ENCODE measurements at places on chromosomes 6 and 20. TPM values are rescaled to one million over a fixed set of nuclear protein-coding genes. Genes with fewer than 3 reads are reported as not detected.

DNA sequence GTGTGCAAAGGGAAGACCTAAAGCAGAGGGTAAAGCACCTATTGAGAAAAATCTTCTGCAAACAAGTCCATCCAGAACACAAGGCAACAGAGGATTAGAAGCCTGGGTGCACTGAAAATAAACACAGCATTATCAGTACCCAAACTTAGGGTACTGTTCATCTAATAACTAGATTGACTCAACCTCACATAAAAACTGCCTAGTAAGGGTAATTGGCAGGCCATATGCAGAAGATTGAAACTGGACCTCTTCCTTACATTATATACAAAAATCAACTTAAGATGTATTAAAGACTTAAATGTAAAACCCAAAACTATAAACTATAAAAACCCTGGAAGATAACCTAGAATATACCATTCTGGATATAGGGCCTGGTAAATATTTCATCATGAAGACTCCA is 91.2 kb upstream of the SIRPG start:
- DNase-seq = no peak

DNA sequence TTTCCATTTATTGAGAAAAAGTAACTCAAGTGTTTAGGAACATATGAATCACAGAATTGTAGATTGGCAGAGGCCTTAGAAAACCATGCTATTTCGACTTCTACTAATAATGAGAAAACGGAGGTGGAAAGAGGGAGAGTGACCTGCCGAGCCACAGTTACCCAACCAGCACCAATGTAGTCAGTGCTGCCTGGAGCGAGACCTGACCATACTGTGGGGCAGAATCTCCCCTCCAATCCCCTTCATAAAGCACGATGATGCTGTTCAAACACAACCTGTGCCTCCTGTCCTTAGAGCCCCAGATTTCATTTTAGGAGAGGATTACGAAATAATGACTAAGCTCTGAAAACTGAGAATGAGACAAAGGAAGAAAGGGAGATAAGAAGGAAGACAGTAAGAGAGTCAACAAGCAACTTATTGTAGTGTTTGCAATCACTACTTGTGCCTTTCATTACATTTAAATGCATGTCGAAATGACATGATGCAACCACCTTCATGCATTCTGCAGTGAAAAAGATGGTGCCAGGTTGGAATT is 70.6 kb downstream of the ATXN1 start:
- DNase-seq = peak; percentile 57

DNA sequence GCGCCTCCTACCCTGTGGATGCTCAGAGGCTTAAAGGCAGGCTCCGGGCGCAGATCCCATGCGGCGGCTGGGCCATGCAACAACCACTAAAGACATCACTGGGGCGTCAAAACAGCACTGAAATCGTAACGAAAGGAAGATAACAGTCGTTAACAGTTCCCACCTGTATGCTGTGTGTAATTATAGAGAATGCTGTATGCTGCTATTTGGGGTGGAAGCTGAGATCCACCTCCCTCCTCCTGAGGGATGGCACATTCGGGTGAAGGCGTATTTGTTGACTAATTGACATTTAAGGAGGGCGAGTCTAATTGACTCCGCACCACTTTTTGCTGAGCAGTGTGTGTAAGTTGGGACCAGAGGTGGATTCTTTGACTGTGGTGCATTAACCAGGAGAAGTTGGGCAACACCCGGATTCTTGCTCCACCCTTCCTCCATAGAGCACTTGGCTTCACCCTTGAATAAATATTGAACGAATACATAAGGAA is 687 bp downstream of the SLC35A1 start:
- DNase-seq = peak; percentile 54

DNA sequence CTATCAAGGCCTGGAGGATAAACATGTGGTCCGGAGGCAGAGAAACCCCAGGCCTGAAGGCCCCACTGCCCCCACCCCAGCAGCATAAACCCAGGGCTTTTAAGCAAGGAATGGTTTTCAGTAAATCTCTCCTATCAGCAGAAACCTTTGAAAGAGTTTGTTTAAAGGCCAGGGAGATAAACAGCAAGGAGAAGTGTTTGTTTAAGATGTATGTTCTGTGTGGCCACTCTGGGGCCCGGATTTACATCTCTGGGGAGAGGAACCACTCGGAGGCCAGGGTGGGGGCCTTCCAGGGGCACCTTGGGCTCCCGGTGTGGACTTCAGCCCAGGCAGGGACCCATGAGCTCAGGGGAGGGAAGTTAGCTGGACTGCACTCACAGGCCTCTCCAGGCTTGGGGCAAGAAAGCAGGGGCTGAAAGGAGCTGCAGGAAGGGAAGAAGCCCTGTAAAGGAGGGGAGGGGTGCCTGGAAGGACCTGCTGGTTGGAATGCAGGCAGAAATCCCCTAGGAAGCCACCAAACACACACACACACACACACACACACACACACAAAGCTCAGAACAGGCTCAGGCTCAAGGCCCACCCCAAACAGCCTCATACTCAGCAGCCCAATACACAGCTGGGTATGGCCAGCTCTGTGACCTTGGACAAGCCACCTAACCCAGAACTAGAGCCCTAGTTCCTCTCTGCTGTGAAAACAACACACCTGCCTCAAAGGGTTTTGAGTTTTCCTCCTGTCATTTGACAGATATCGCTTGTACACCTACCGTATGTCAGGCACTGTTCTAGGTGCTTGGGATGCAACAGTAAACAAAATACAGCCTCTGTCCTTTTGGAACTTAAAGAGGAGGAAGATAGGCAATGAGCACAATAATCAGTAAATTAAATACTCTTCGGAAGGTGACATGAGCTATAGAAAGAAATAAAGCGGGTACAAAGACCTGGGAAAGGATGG is 26.2 kb upstream of the FOXP4 start:
- DNase-seq = no peak

DNA sequence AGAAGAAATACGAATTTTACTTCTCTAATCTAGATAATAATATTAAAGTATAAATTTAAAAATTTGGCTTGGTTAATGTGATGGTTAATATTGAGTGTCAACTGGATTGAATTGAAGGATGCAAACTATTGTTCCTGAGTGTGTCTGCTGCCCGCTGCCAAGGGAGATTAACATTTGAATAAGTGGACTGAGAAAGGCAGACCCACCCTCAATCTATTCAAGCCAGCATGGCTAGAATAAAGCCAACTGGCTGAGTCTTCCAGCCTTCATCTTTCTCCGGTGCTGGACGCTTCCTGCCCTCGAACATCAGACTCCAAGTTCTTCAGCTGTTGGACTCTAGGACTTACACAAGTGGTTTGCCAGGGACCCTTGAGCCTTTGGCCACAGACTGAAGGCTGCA is 152.7 kb downstream of the TBXT start:
- DNase-seq = no peak

GRCh38 chr6:151862461-151862860 is 55.0 kb downstream of the ESR1 start:
- no peak for DNase-seq

DNA sequence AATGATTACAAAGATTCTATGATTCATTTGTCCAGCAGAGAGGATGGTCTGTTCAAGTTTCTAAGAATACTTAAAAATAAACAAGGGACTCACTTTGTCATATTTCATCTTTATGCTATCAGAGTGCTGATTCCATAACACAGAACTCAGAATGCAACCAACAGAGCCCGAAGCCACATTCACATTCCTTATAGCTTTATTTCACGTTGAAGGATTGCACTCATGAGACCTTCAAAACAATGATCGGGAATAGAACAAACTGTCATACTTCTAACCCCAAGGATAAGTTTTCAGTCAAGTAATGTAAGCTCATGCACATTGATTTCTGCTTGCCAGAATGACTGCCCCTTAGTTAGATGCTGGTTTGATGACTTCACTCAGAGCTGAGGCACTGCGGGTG is 25.2 kb downstream of the FNDC1 start:
- DNase-seq = no peak

DNA sequence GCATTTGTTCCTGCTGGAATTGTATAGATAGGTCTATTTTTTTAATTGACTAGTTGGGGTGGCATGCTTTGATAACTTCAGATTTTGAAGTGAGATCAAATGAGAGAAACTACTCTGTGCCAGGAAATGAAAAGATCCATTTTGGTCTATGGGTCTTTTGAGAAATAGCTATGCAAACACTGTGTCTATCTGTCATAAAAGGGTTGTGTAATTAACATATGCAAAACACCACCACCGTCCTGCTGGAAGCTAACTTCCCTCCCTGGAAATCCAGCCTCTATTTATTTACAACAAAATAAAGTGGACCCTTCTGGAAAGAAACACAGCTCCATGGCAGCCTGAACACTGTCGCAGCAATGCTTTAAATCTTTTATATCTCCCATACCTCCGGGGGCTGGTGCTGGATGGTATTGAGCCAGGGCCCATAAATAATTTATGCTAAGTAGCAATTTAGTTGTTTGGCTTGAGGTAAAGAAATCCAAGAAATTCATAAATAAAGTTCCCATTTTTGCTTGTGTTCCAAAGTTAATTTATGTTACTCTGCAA is 244.2 kb upstream of the POU3F2 start:
- no peak for DNase-seq

POFUT1 gene
- total RNA-seq = 76.5 TPM

- DNase-seq = no peak
Measured at GRCh38 chr6:129385117-129385516, 324.9 kb downstream of the ARHGAP18 start.

DNA sequence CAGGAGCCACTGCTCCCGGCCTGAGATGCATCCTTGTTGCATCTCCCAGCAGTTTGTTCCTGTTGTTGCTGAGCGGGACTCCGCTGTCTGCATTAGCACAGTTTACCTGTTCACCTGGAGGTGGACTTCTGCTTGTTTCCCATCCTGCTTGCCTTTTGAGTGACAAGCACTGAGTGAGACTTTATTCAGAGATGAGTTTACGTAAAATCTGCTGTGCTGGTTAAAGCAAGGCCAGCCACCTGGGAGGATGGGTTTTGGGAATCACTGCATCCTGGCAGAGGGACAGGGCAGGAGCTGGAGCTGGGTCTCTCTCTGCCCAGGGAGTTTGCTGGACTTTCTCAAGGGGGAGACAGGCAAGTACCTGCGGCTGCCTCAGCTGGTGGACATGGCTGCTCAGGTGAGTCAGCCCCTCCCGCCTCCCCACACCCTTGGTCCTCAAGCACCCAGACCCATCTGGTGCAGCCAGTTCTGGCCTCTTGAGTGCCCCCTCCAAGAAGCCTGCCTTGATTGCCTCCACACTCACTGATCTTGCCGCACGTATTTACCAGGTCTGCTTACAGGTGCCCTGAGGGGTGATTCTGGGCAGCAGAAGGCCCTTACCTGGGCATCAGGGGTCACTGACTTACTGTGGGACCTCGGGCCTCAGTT is 55.5 kb downstream of the SRC start:
- no peak for DNase-seq

DNA sequence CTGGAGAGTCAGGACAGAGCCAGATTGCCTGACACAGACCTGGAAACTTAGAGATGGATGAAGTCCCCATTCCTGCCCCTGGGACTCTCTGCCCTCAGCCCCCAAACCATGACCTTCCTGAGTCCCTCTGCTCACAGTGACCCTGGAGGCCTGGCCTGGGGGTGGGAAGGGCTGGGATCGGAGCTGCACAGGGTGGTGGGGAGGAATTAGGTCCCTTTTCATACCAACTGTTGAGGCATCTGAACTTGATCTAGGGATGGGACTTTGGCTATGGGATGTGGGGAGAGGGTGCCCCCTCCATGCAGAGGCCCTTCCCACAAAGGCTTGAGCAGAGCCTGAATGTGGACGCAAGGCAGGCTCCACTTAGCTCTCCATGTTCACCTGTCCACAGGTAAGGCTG is 144.1 kb downstream of the MRPL14 start:
- no peak for DNase-seq

DNA sequence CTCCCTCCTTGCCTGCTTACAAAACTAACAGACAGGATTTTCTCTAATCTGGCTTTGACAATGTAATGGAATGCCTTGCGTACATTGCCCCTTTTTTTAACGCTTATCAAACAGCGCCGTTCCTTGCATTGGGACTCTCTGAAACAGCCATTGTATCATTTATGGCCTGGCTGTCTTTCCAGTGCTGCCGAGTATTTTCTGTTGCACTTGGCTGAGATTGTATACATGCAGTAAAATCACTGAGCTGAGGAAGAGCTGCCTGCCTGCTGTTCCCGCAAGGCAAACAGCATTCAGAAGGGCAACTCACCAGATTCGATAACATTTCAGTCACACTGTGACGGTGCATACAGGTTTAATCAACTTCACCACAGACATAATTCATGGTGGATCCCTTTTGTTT is 106.0 kb downstream of the SH3BGRL2 start:
- no peak for DNase-seq

HIVEP2 gene
- 14.6 TPM for total RNA-seq

GRCh38 chr6:148497257-148497656 is 154.6 kb downstream of the SASH1 start:
- DNase-seq = peak; percentile 85

RAET1G gene
- total RNA-seq = 20.6 TPM

DNA sequence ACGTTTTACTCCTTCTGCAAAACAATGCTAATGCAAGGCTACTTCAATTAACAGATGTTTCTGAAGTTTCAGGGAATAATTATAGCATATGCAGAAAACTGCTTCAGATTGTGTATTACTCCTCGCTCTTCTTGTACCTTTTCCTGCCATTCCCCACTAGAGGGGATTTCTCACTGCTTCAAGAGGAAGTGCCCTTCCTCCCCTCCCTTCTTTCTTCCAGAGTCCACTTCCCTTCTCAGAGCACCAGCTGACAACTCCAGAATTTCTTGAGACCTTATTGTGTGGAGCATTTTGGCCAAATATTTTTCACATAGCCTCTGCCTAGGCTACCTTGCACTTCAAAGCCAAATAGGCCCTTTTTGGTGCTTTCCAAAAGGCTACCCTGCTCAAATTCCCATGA is 12.7 kb upstream of the MCUR1 start:
- DNase-seq = no peak

DNA sequence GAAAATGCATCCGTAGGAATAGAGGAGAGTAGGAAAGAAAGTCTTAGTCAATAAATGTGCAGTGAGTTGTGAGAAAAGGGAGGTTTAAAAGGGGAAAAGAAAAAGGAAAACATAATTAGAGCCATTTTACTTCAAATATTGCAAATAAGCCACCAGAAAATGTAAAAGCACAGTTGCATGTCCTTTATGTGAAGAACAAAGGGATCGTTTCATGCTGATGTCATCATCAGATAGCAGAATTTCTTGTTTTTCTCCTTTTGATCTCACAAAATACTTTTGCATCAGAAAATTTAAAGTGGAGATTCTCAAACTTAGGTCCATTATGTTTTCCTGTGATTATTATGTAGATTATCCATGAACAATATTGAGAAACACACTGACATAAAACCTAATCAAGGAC is 166.7 kb downstream of the HAO1 start:
- DNase-seq = no peak

- peak; percentile 96 for DNase-seq
Measured at GRCh38 chr6:31462964-31463870, 34.7 kb upstream of the MICB start.

SPATA25 gene
- total RNA-seq = 0.52 TPM

- peak; percentile 71 for DNase-seq
Measured at GRCh38 chr6:17585766-17586490, 14.2 kb upstream of the FAM8A1 start.

ARFGEF3 gene
- total RNA-seq = 2.2 TPM

FERMT1 gene
- total RNA-seq = 2.0 TPM

- peak; percentile 31 for DNase-seq
Measured at GRCh38 chr20:33602826-33603590, 59.1 kb upstream of the C20orf144 start.

All from M059J (cell line).